Activated T-cell treated with anti-CD3 and anti-CD28 coated beads for 48 hours (primary cell): ENCODE measurements at places on chromosomes 11 and 22.

DNA sequence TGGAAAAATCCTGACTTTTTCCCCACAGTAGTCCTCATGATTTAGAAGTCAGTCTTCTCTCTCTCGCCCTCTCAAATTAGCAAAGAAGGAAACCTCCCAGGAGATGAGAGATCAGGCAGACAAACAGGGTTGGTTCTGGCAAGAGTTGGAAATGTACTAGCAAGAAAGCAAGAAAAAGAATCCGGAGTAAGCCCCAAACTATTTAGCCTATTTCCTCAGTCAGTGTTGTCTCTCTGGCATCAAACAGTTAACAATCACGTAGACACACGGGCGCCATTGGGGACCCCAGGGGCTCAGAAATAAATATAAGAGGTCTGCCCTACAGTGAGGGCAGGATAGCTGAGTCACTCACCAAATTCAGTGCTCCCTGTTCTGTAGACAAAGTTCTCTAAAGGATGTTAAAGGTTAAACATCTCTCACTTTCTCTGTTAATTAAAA is 4.7 kb downstream of the C11orf52 start:
- no peak for DNase-seq

DNA sequence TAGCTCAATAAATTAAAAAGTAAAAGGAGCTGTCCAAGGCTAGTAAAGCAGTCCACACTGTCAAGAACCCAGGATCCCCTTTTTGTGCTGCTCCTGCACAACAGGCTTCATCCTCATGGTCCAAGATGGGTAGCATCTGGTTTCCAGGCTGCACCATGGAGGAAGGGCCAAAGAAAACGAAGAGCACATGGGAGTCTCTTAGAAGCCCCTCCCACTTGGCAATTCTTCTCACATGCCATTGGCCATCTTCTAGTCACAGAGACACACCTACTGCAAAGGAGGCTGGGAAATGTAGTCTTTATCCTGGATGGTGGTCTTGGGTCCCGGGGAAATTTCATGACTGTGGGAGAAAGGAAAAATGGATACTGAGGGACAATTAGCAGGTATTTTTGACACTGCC is 37.8 kb downstream of the PRR5L start:
- no peak for DNase-seq

DNA sequence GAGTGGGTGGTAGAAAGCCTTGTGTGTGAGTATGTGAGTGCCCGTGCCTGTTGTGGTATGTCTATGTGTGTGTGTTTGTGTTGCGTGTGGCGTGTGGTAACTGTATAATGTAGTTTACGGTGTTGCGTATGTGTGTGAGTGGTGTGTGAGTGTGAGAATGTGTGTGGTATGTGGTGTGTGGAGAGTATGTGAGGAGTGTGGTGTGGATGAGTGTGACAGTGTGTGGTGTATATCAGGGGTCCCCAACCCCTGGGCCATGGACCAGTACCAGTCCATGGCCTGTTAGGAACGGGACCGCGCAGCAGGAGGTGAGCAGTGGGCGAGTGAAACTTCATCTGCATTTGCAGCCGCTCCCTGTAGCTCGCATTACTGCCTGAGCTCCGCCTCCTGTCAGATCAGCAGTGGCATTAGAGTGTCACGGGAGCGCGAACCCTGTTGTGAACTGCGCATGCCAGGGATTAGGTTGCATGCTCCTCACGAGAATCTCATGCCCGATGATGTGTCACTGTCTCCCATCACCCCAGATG is 5.7 kb downstream of the UPK3A start:
- no peak for DNase-seq

- DNase-seq, result no peak
Measured at GRCh38 chr11:124482362-124483147, 37.1 kb upstream of the OR8B8 start.

DNA sequence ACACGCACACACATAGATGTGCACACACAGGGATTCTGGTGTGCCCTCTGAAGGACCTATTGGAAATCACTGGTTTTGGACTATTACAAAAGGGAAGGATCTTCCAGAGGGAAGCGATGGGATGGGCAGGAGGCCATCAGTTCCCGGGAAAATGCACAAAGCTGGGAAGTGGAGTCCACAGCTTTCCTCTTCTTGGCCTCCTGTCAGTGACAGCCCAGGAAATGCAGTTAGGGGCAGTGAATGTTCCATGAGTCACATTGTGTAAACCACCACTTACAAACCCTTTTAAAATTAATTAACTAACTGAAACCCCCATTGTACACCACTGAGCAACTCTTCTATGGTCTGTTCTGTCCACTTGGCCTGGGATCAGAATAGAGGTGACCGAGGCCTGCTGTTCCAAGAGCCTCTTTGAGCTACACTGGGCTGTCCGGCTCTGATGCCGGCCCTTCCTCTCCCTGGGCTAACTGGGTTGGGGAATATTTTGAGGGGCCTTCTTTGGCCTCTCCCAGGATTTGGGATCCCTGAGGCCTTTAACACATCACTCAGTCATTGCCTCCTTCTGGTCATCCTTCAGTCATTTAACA is 137.7 kb downstream of the FEZ1 start:
- DNase-seq, result no peak

DNA sequence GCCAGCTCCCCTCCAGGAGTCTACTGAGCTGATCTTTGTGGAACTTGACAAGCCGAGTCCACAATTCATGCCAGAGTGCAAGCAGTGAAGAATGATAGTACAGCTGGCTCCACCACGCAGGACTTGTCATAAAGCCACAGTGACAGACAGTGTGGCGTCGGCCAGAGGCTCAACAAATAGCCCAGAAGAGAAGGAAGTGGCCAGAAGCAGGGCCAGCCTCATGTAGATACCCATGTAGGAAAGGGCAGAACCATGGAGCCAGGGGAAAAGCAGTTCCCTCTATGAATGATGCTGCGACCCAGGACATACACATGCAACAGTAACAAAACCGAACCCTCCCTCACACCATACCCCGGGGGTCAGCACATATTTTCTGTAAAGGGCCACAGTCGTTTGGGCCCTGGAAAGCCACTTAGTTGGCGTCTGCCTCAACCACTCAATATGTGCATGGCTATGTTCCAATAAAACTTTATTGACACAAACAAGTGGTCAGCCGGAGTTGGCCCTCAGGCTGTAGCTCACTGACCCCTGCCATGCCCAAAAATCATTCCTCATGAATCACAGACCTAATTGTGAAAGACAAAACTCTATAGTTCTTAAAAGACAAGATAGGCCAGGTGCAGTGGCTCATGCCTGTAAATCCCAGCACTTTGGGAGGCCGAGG is 161.4 kb downstream of the BRD1 start:
- DNase-seq, result no peak

GRCh38 chr11:64571410-64572091 is 19.5 kb upstream of the SLC22A12 start:
- DNase-seq, result no peak

DNA sequence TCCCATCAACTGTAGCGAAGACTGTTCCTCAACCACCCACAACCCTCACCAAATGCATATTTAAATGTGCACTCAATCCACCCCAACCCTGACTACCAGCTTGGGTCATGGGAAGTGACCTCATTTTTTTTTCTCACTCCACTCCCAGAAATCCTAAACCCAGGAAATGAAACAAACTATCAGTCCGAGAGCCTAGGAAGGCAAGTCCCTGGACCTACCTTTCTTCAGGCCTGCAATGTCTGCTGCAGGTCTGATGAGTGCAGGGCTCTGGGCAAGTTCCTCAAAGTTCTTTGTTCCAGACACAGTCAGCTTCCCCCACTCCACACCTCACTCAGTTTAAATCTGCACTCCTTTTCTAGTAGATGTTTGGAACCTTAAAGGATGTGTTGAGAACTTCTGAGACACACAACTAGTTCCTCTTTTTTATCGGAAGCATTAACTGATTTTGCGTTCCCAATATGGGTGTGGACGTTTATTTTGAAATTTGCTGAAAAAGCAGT is at the start of gene MS4A4E:
Gene MS4A4E, minus strand, starts transcription at position 398 of the 500 bp plus-strand sequence. CDS start 13,082 bp downstream, outside the sequence.
- no peak for DNase-seq

GRCh38 chr11:118238929-118239328 is 13.2 kb downstream of the MPZL3 start:
- no peak for DNase-seq

DNA sequence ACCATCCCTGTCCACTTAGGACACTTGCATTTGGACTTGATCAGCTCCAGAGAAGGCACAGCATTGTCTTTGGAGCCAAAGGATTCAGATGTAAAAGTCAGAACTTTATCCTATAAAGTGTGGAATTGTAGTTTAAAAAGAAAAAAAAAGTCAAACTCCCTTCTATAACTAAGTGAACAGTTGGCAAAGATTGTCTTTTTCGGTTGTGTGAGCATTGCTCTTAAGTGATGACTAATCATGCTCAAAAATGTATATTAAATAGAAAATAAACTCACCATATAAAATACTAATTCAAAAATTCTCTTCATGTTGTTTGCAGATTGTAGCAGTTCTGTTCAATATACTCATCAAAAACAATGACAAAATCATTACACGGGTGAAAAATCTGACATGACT is 93.8 kb downstream of the ETS1 start:
- no peak for DNase-seq

DNA sequence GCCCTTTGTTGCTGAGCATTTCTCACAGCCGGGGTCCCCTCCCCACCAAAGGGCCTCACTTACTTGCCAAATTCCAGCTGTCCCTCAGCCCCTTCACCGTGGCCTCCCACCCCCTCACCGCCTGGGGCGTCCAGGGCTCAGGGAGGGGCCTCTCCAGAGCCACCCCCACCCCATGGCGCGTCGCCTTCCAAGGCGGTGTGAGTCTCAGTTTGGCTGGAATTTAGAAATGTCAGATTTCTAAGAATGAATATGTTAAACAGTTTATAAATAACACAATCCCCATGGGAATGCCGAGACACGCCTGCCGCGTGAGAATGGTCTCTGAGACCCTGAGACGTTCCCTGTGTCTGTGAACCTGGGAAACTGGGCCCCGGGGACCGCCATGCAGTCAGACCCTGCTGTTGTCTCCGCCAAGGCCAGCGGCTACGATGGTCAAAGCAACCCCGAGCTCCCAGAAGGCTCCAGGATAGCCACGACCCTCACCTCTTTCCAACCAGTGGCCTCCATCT is 28.9 kb downstream of the CELSR1 start:
- DNase-seq, result no peak

GRCh38 chr22:47902646-47903180 is 1140.3 kb downstream of the TBC1D22A start:
- DNase-seq, result no peak
